ENCODE measurements at places on chromosomes 2 and 18.

- DNase-seq, result no peak
- no peak overlapping the region for H3K4me3 ChIP-seq
- H3K27me3 ChIP-seq, result no peaks in the 10 kb centered on the region
- no peaks in the 10 kb centered on the region for H3K36me3 ChIP-seq
Measured at GRCh38 chr2:127097471-127097765, 9.5 kb downstream of the BIN1 start.

GRCh38 chr2:70181363-70181956, 9.4 kb downstream of the C2orf42 start:
- no peaks in the 10 kb centered on the region for H3K4me1 ChIP-seq
- H3K4me3 ChIP-seq, result no peak overlapping the region
- peaks cover 18% of the 10 kb centered on the region for H3K36me3 ChIP-seq

DNA sequence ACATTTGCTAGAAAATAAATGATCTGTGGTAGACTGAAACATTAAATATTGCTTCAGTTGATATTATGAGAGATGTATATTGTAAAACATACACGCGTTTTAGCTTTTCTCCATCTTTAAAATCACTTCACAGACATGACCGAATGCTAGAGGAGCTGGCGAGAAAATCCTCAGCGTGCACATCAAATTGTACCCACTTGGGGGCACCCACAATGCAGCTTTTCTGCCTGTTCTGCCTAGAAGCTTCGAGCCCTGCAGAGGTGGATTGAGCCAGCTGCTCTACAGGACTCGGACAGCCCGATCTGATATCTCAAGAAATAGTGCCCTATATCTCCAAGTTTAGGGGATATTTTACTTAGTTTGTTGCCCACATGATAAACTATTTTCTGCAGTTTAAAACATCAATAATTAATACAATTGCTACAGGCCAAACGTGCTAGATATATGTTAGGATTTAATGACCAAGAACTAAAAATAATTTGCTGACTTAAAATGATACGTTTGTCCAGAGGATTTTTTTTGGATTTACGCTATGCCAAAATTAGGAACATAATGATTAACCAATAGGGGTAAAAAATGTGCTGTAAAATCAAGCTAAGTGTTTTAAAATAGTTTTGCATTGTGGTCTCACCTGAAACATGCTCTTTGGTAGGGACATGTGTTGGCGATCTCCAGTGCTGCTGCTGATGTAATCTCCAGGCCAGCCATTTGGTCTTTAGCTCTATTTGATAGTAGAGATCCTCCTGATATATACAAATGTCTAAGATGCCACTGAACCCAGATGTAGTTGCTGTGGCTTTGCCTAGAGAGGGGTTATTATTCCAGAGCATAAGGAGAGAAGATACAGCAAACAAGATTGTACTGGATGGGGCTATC, 22.3 kb upstream of the ATP5MC3 start:
- no peak overlapping the region for H3K4me3 ChIP-seq
- H3K4me1 ChIP-seq, result peaks cover 10% of the 10 kb centered on the region
- H3K27ac ChIP-seq, result no peak overlapping the region
- DNase-seq, result peak; percentile 55

DNA sequence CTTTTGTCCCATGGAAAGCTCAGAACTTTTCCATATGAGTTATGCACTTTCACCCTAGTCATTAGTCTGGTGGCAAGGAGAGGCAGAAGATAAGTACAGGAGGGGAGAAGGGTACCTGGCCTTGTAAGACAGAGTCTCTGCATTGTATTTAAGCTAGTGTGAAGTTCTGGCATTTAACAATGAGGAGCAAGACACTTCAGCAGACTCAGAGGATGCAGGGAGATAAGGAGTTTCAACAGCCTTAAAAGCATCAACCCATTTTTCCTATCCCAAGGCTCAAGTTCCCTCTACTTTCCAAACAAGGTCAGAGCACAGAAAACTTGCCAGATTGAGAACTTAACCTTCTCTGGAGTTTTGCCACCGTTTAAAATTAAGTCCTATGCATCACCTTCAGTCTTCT, 348.2 kb upstream of the VRK2 start:
- no peak overlapping the region for H3K27ac ChIP-seq
- no peaks in the 10 kb centered on the region for H3K36me3 ChIP-seq
- DNase-seq, result no peak
- no peak overlapping the region for H3K4me3 ChIP-seq
- H3K27me3 ChIP-seq, result no peaks in the 10 kb centered on the region

DNA sequence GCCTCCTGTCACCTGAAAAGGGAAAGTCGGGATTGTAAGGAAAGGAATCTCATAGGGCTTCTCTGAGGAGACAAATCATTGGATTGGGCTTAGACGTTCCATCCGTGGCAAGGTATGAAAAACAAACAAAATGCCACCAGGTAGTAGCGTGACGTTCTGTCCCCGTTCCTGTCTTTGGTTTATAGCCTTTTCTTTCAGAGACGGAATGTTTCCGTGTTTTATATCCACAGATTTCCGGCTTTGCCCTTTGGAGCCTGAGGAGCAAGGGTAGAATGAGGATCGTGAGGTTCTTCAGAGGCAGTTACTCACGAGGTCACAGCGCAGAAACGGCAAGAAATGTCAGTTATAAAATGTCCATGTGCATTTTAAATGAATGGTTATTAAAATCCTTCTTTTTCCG, 118.3 kb downstream of the TMEM18 start:
- H3K27me3 ChIP-seq, result peaks cover 11% of the 10 kb centered on the region
- no peaks in the 10 kb centered on the region for H3K36me3 ChIP-seq
- H3K27ac ChIP-seq, result no peak overlapping the region
- no peak overlapping the region for H3K4me3 ChIP-seq

DNA sequence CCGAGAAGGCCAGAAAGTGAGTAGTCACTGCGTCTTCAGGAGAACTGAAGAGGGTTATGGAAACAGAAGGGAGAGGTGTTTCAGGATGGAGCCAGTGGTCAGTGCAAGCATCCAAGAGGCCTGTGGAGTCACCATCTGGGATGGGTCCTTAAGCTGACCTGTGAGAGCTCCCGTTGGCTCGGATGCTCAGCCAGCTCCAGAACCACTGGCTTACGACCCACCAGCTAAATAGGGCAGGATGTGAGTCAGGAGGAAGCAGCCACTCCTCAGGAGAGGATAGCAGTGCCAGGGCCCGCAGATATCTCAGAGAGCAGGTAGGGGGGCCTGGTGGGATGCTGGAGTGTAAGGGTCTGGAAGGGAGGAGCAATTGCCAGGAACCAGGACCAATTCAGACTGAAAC, 63.1 kb upstream of the B3GNT7 start:
- H3K36me3 ChIP-seq, result no peaks in the 10 kb centered on the region
- DNase-seq, result no peak
- H3K27me3 ChIP-seq, result no peaks in the 10 kb centered on the region
- no peak overlapping the region for H3K4me3 ChIP-seq

DNA sequence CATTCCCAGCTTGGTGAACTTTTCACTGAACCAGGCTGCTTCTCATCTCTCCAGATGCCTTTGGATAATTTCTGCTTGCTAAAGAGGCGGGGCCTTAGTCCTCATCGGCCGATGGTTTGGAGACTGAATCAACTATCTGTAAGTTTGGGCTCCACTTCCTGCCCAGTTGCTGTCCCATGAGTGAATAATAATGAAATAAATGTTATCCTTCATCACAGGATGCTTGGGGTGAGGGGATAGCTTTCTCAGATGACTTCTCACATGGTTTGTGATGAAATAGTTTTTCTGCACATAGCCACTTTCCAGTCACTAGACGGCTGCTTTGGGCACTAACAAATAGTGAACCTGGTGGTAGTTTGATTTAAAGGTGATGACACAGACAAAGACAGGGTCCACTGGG, 376.6 kb upstream of the TRIB2 start:
- no peaks in the 10 kb centered on the region for H3K4me1 ChIP-seq
- H3K27ac ChIP-seq, result no peak overlapping the region
- H3K36me3 ChIP-seq, result no peaks in the 10 kb centered on the region
- no peak for DNase-seq
- no peaks in the 10 kb centered on the region for H3K27me3 ChIP-seq
- no peak overlapping the region for H3K4me3 ChIP-seq

- no peaks in the 10 kb centered on the region for H3K27me3 ChIP-seq
- no peak overlapping the region for H3K4me3 ChIP-seq
- no peak overlapping the region for H3K27ac ChIP-seq
- H3K36me3 ChIP-seq, result no peaks in the 10 kb centered on the region
Measured at GRCh38 chr18:10072671-10073175, 158.9 kb downstream of the VAPA start.

DNA sequence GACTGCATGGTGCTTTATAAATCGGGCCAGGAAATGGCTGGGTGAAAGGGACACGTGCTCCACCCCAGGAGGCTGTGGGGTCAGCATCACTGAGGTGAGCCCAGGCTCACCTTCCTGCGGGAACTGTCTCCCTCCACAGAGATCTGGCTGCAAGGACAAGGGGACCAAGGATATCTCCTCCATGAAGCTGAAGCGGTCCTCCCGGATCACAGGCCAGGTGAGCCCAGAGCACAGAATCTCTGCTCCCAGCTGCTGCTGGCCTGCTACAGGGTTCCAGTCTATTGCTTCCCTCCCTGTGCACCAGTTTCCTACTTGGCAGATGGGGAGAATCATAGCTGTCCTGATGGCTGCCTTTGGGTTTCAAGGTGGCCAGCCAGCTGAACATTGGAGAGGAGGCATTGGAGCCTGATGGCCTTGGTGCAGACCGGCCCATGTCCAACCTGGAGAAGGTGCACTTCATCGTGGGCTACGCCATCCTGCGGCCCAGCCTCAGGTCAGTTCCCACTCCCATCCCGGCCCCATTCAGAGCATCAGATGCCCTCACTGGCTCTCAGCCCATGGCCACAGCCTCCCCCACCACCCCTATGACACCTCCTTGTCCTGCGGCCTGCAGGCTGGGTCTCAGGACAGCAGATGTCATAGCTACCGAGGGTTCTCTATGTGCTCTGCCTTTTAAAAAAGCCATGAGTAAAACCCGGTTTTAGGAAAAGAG, 33.7 kb upstream of the GPR17 start:
- peaks cover 10% of the 10 kb centered on the region for H3K4me1 ChIP-seq
- H3K36me3 ChIP-seq, result no peaks in the 10 kb centered on the region
- H3K4me3 ChIP-seq, result no peak overlapping the region
- H3K27ac ChIP-seq, result no peak overlapping the region
- DNase-seq, result no peak

- H3K27ac ChIP-seq, result peak overlapping the region; percentile 24
- no peaks in the 10 kb centered on the region for H3K4me1 ChIP-seq
- H3K4me3 ChIP-seq, result no peak overlapping the region
Measured at GRCh38 chr2:11962707-11963328, 216.4 kb downstream of the LPIN1 start.

GRCh38 chr2:162710287-162710890, 128.2 kb downstream of the KCNH7 start:
- no peak for DNase-seq
- no peaks in the 10 kb centered on the region for H3K27me3 ChIP-seq
- no peak overlapping the region for H3K4me3 ChIP-seq
- H3K36me3 ChIP-seq, result no peaks in the 10 kb centered on the region

DNA sequence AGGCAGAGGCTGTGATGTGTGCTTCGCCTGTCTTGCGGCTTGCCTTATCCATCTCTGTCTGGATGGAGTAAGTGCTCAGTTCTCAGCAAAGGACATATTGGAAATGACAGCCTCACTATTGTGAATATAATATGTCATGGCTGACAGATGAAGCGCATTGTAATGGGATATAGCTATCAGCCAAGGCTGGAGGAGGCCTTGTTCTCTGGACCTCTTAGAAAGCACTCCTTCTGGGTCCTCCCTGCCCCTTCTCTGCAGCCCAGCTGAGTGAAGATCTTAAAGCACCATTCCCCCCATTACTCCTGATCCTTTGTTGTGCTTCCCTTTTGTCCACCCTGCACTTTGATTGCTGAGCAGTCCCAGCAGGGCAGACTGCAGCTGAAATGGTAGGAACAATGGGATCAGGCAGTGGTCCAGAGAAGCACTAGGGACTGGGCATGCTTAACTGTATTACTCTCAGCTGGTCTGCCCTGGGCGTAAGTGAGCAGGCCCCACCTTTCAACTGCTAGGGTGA, 265.3 kb downstream of the SETBP1 start:
- H3K27me3 ChIP-seq, result no peaks in the 10 kb centered on the region
- no peak overlapping the region for H3K4me3 ChIP-seq
- no peak overlapping the region for H3K27ac ChIP-seq
- H3K4me1 ChIP-seq, result no peaks in the 10 kb centered on the region

- no peaks in the 10 kb centered on the region for H3K36me3 ChIP-seq
- DNase-seq, result no peak
- no peaks in the 10 kb centered on the region for H3K4me1 ChIP-seq
- no peak overlapping the region for H3K27ac ChIP-seq
- H3K27me3 ChIP-seq, result no peaks in the 10 kb centered on the region
Measured at GRCh38 chr2:2875296-2875695, 502.3 kb downstream of the EIPR1 start.

GRCh38 chr2:636641-637405, 40.4 kb downstream of the TMEM18 start:
- no peak overlapping the region for H3K27ac ChIP-seq
- DNase-seq, result peak; percentile 63
- peak overlapping the region; percentile 53 for H3K4me3 ChIP-seq
- H3K36me3 ChIP-seq, result no peaks in the 10 kb centered on the region
- H3K4me1 ChIP-seq, result peaks cover 2% of the 10 kb centered on the region

DNA sequence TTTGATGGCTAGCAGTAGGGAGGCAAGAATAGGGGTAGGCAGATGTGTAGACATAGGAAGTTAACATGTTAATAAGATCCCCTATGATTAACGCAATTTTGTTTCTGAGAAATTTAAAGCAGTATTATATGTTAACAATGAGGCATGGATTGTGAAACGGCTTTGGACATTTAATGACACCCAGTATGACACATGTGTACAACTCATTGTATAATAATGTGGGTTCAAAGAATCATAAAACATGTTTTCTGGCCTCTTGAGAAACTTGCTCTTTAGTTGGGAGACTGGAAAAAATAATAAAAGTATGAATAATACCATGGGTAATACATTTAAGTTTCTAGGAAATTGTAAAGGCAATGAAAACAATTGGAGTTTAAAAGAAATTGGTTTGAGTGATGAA, 332.1 kb upstream of the CDH20 start:
- no peaks in the 10 kb centered on the region for H3K27me3 ChIP-seq
- DNase-seq, result no peak
- H3K36me3 ChIP-seq, result no peaks in the 10 kb centered on the region
- no peak overlapping the region for H3K27ac ChIP-seq

GRCh38 chr2:161992531-161992930, 81.5 kb downstream of the DPP4 start:
- no peaks in the 10 kb centered on the region for H3K27me3 ChIP-seq
- DNase-seq, result peak; percentile 50
- H3K36me3 ChIP-seq, result no peaks in the 10 kb centered on the region
- peak overlapping the region; percentile 94 for H3K27ac ChIP-seq
